ENCODE measurements at places on chromosomes 2 and 18. TPM values are rescaled to one million over a fixed set of nuclear protein-coding genes. Genes with fewer than 3 reads are reported as not detected.

- H3K27me3 ChIP-seq = no peaks in the 10 kb centered on the region
- no peak overlapping the region for H3K27ac ChIP-seq
- H3K4me3 ChIP-seq = no peak overlapping the region
- H3K4me1 ChIP-seq = no peaks in the 10 kb centered on the region
These were observed 746.3 kb upstream of the CHAC2 start for GRCh38 chr2:53021292-53021691.

GRCh38 chr2:47899915-47900816 is 6.1 kb downstream of the FBXO11 start:
- peak overlapping the region; percentile 16 for H3K27ac ChIP-seq
- no peak overlapping the region for H3K4me3 ChIP-seq
- H3K27me3 ChIP-seq = no peaks in the 10 kb centered on the region

DNA sequence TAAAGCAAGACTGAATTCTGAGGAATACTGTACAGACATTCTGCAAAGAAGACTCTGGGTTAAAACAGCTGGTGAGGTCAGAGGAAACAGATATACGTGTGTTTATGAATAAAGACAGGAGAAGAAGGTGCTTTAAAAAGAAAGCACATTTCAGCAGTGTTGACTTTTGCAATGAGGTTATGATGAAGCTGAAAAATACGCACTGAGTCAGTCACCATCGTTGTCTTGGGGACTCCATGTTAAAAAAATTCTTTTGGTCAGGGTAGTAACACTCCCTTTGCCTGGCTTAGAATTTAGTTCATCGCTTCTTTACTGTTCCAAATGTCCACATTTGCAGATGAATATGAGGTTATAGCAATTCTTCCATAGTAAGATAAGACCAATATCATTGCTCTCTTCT is 1049.0 kb downstream of the TSN start:
- no peak overlapping the region for H3K27ac ChIP-seq
- H3K4me1 ChIP-seq = no peaks in the 10 kb centered on the region
- DNase-seq = no peak
- no peaks in the 10 kb centered on the region for H3K36me3 ChIP-seq
- no peaks in the 10 kb centered on the region for H3K27me3 ChIP-seq
- no peak overlapping the region for H3K4me3 ChIP-seq

The WNT6 gene
- total RNA-seq = 3.9 TPM

GRCh38 chr2:36294316-36294721 is 61.3 kb upstream of the CRIM1 start:
- H3K4me1 ChIP-seq = no peaks in the 10 kb centered on the region
- H3K36me3 ChIP-seq = no peaks in the 10 kb centered on the region
- DNase-seq = no peak
- H3K27ac ChIP-seq = no peak overlapping the region

The CCDC68 gene
- total RNA-seq = 2.4 TPM

The NIF3L1 gene
- total RNA-seq = 28.7 TPM

GRCh38 chr2:236352761-236353593 is 88.8 kb upstream of the ASB18 start:
- H3K27ac ChIP-seq = no peak overlapping the region
- H3K27me3 ChIP-seq = no peaks in the 10 kb centered on the region
- H3K4me3 ChIP-seq = no peak overlapping the region
- H3K4me1 ChIP-seq = no peaks in the 10 kb centered on the region
- no peak for DNase-seq
- no peaks in the 10 kb centered on the region for H3K36me3 ChIP-seq

The CHCHD5 gene
- 13.2 TPM for total RNA-seq

DNA sequence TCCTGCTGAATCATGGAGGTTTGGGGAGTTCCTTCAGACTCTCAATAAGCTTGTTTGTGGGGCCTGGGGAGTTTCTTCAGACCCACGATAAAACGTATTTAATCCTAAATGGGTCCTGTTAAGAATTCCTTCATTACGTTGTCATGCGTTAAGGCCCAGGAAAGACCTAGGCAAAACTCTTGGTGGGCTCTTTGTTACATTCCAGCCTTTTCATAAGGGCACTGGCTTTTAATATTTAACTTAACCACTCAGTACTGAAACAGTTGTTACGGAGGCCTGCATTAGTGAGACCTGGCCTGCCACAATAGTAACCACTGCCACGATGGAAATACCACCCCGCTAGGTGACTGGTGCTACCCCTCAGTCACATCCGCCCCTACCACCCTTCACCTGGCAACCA is 17.5 kb upstream of the BIN1 start:
- no peaks in the 10 kb centered on the region for H3K4me1 ChIP-seq
- H3K27ac ChIP-seq = no peak overlapping the region
- no peak overlapping the region for H3K4me3 ChIP-seq
- no peak for DNase-seq

- no peak for DNase-seq
- H3K27me3 ChIP-seq = no peaks in the 10 kb centered on the region
- H3K27ac ChIP-seq = no peak overlapping the region
- no peak overlapping the region for H3K4me3 ChIP-seq
- no peaks in the 10 kb centered on the region for H3K36me3 ChIP-seq
These were observed 32.0 kb upstream of the GPR39 start for GRCh38 chr2:132384491-132385151.

- peaks cover 38% of the 10 kb centered on the region for H3K4me1 ChIP-seq
- peak overlapping the region; percentile 98 for H3K27ac ChIP-seq
- no peaks in the 10 kb centered on the region for H3K27me3 ChIP-seq
- H3K4me3 ChIP-seq = peak overlapping the region; percentile 98
- peaks cover 1% of the 10 kb centered on the region for H3K36me3 ChIP-seq
- DNase-seq = no peak
These were observed 918 bp downstream of the EIF5B start for GRCh38 chr2:99338029-99338585.

The SPATA3 gene
- total RNA-seq = not detected

The TTN gene
- total RNA-seq = 4,552 TPM

- no peak overlapping the region for H3K27ac ChIP-seq
- H3K27me3 ChIP-seq = no peaks in the 10 kb centered on the region
- DNase-seq = no peak
- H3K4me1 ChIP-seq = peaks cover 19% of the 10 kb centered on the region
- H3K36me3 ChIP-seq = no peaks in the 10 kb centered on the region
- no peak overlapping the region for H3K4me3 ChIP-seq
These were observed 1380.6 kb downstream of the DSC3 start for GRCh38 chr18:29661924-29662323.

All from gastrocnemius medialis (tissue), 4 donors.